NB4 (cell line): ENCODE measurements at places on chromosomes 7 and 10.

- DNase-seq, result peak; percentile 77
These were observed 25.1 kb upstream of the DDIT4 start for GRCh38 chr10:72248468-72249151.

DNA sequence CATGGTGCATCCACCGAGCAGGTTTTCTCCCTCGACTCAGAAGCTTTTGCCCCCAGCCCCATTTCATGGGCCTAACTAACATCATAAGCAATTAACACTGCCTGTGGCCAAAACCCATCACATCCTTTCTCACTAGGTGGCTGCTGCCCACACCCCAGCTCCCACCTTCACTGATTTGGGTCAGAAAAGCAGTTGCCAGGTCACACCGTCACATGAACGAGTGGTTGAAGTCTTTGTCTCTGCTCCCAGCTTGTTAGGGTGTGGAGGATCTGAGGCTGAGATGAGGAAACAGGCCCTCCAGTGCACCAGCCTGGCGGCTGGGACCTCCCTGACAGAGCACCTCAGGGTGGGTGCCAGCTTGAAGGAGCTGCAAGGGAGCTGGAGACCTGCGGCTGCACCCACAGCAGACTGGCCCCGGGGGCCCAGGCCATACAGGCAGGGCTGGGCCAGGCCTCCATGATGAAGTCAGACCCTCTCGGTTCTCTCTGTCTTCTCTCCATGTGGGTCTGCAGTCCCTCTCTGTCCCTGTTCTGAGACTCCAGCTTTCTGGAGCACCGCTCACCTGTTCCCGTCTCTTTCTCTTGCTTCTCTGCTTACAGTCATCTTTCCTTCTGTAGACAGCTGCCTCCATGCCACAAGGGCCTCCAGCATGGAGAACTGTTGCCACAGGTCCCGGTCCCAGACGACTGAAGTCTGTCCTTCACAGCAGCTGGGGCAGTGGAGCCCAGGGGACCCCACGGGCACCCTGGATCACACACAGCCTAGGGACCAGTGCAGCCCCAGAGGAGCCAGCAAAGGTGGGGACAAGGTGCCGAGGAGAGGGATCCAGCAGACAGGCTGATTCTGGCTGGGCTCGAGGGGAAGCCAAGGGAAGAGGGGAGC is 13.8 kb upstream of the INPP5A start:
- DNase-seq, result no peak

DNA sequence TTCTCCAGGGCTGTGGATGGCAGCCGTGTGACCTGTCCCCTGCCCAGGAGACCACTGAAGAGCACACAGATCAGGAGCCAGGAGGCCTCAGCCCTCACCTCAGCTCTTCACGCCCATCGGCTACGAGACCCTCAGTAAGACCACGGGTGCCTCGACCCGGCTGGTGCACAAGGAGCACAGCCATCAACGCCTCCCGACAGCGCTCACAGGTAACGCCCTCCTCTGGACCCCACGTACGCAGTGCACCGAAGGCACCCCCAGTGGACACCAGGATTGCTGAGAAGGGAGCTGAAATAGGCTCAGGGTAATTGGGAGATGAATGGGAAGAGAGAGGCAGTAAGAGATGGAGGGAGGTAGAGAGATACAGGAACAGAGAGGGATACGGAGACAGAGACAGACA is 291.3 kb downstream of the WDR37 start:
- no peak for DNase-seq

DNA sequence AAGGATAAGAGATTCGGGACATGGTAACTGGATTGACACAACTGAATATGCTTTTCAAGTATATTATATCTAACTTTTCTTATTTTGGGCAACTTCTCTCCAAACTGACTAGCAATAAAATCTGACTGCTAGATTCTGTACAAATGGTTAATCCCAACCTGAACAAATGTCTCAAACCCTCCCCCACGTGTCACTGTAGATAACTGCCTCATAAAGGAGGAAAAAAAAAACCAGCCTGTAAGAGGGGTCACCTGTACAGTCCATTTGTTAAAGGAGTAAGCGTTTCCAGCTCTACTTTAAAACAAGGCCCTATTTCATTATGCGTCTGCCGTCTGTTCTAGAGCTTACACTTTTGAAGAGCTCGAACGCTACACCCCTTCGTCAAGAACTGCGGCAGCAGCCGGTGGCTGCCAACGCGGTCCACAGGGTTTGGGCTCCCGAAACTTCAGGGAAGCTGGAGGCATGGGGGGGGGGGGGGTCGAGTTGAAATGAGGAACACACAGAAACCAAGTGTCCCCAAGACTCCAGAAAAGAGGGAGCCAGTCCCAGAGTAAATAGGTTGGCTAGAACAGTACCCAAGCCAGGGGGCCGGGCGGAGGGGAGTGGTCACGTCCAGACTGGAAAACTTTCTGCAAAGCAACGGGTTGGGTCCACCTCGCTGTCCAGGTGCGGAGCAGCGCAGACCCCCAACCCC is 492 bp downstream of the COG5 start:
- peak; percentile 71 for DNase-seq

- no peak for DNase-seq
These were observed 55.6 kb downstream of the PROSER2 start for GRCh38 chr10:11878776-11879175.

- DNase-seq, result peak; percentile 73
These were observed 3.4 kb downstream of the IGFBP3 start for GRCh38 chr7:45917658-45918057.

GRCh38 chr7:116762971-116763370 is 91.0 kb downstream of the MET start:
- no peak for DNase-seq

- no peak for DNase-seq
These were observed 9.7 kb downstream of the GBX1 start for GRCh38 chr7:151157645-151158329.

GRCh38 chr10:74189999-74190421 is 39.0 kb downstream of the ADK start:
- DNase-seq, result peak; percentile 88

- no peak for DNase-seq
These were observed 61.9 kb downstream of the SPOCK2 start for GRCh38 chr10:72026278-72027111.

DNA sequence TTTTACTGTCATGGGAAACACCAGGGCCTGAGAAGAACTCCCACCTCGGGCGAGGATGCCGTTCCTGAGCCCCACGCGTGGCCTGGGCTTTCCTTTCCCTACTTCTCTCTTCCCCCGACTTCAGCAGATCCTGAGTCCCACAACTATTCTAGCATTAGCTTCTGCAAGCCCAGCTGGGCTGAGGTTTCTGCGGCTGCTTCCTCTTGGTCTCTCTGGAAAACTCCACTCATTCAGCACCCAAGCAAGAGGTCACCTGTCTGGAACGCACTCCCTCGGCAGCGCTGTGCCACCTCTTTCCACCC is 761 bp upstream of the DOCK1 start:
- no peak for DNase-seq

DNA sequence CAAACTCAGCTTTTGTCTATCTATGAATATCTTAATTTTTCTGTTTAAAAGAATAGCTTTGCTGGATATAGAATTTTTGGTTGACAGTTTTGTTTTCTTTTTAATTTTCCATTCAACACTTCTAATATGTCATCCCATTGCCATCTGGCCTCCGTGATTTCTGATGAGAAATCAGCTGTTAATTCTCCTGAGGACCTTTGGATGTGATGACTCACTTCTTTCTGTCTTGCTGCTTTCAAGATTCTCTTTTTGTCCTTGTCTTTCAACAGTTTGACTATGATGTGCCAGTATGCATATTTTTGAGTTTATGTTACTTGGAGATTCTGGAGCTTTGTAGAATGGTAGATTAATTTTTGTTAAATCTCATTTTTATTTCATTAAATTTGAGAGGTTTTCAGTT is 38.4 kb downstream of the ZNF518A start:
- DNase-seq, result peak; percentile 13

GRCh38 chr7:133300811-133301210 is 47.9 kb downstream of the EXOC4 start:
- DNase-seq, result no peak

DNA sequence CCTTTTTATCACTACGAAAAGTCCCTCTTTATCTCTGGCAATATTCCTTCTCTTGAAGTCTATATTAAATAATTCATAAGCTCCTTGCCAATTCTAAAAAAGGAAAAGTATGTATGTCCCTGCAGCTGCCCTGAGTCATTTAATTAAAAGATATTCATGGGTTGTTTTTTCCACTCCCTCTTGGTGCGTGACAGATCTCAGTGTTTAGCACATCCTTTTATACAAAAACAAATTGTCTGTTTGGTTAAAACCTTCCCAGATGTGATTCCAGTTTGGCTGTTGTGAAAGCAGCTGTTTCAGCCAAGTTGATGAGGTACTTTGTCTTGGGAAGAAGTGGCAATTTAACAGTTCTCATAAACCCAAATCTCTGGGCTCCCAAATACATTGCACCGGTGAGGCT is 33.8 kb upstream of the PRLHR start:
- DNase-seq, result no peak
